ENCODE measurements at places on chromosomes 16 and 17.

DNA sequence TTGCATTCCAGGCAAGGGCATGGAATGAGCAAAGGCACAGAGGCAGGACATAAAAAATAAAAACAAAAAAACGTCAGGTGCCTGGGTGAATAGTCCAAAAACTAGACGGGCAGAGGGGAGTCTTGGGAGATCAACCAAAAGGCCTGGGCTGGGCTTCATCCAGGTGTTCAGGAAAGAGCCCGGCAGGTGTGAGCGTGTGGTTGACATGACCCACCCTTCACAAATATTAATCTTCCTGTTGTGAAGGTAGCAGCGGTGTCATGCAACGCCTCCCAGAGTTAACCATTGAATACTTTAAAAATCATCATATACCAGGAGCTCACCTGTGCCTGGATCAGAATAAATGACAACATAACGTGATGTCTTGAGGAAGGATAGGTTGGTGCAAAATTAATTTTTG, 90.6 kb downstream of the USP22 start:
- no peak for DNase-seq

GRCh38 chr17:38914741-38915638, 10.4 kb upstream of the LASP1NB start:
- no peak for DNase-seq

DNA sequence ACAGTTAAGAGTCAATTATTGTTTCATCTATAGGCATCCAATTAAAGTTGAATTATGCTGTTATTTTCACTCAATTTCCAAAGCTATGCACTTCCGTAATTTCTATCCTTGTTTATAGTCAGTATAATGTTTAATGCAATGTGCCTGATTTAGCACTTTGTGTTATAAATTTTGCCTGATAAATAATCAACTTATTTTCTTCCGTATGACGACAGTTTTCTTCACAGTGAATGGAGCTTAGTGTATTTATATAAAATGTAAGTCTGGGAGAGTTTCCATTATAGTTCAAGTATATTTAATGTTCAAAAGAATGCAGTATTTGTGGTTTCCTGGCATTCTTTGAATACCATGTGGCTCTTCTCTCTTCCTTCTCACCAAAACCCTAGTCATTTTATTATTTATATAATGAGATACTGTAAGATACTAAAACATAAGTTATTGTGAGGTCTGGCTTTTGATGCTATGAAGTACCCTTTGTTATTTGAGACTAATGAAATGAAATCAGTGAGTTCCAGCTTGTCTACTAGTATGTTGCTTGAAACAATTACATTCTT, 240.6 kb downstream of the PRKCA start:
- no peak for DNase-seq

GRCh38 chr17:48483004-48483403, 47.8 kb downstream of the HOXB1 start:
- no peak for DNase-seq

DNA sequence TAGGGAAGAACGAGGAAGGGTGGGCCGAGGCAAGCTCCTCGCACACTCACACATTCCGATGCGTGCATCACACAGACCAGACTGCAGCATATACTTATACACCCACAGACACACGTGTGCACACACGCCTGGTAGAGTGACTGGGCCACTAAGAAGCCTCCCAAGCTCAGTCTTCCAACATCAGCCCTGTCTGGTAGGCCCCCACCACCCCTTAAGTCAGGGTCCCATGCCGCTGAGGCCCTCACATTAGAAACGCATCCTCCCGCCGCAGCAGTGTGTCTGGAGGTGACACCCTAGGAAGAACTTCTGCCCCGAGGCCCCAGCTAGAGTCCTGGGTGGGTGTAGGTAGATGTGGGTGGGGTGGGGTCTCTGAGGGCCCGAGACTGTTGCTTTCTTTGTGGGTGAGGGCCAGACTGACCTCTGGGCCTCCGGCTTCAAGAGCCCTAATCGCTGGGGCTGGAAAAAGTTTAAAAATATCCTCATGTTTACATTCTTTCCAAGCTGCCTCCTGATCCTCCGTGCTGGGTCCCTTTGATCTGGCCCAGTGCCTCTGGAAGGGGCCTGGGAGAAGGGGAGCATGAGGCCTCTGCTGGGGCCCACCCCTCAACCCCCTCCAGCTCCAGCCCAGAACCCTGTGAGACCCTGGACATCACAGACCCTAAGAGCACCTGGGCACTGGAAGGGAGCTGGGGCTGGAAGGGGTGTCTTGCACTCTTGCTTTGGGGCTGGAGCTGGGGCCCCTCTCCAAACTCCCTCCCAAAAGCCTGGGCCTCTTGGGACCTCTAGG, 13.6 kb downstream of the CDH16 start:
- no peak for DNase-seq

DNA sequence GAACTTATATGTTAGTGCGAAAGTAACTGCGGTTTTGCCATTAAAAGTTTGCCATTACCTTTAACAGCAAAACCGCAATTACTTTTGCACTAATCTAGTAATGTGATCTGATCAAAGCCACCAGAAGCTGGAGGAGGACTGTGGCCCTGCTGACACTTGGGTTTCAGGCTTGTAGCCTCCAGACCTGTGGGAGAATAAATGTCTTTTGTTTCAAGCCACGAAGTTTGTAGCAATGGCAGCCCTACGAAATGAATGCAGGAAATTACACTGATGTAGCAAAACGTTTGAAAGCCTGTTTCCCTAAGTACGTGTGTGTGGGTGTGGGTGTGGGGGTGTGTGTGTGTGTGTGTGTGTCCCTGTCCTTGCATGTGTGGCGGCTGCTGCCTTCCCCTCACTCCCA, 66.6 kb downstream of the WSB1 start:
- no peak for DNase-seq

- no peak for DNase-seq
These were observed 14.6 kb downstream of the STH start for GRCh38 chr17:46013502-46014165.

DNA sequence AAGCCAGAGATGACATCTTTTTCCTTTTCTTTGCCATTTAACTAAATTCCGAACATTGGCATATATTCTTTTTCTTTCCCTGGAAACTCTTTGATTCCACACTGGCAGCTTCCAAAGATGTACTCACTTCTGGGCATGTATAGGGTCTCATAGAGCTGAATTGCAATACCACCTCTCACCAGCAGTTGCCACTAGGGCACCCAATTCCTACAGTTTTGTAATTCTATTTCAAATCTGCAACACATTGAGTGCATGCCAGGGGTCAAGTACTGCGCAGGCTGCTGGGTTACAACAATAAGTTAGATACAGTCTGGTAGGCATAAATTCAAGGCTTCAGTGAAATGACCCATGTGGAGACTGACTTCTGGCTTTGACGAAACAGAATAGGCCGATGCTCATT, 208.8 kb upstream of the NLRP1 start:
- no peak for DNase-seq

GRCh38 chr16:71172481-71173207, 57.9 kb downstream of the HYDIN start:
- DNase-seq = no peak

GRCh38 chr16:47511882-47512281, 50.8 kb downstream of the PHKB start:
- no peak for DNase-seq

Data from activated CD4-positive, alpha-beta T cell treated with anti-CD3 and anti-CD28 coated beads for 24 hours (primary cell).